ENCODE measurements at places on chromosomes 1 and 21. TPM values are rescaled to one million over a fixed set of nuclear protein-coding genes. Genes with fewer than 3 reads are reported as not detected.

Gene DPT
- polyA plus RNA-seq = 198 TPM

Gene S100A7
- polyA plus RNA-seq = not detected

Gene PRSS38
- not detected for polyA plus RNA-seq

Gene KCND3
- polyA plus RNA-seq = 10.0 TPM

Gene CHI3L1
- 4.7 TPM for polyA plus RNA-seq

Gene NBPF10
- 0.71 TPM for polyA plus RNA-seq

All from urinary bladder (tissue), 4 donors.